ENCODE measurements at places on chromosomes 1 and 21. TPM values are rescaled to one million over a fixed set of nuclear protein-coding genes. Genes with fewer than 3 reads are reported as not detected.

YBX1 gene
- total RNA-seq, result 748 TPM

H6PD gene
- 32.7 TPM for total RNA-seq

RAP1GAP gene
- total RNA-seq, result not detected

SLC2A5 gene
- under 0.01 TPM for total RNA-seq

CLCA4 gene
- total RNA-seq, result not detected

OR2T10 gene
- not detected for total RNA-seq

KRTAP20-3 gene
- total RNA-seq, result not detected
